ENCODE measurements at places on chromosomes 2 and 18.

DNA sequence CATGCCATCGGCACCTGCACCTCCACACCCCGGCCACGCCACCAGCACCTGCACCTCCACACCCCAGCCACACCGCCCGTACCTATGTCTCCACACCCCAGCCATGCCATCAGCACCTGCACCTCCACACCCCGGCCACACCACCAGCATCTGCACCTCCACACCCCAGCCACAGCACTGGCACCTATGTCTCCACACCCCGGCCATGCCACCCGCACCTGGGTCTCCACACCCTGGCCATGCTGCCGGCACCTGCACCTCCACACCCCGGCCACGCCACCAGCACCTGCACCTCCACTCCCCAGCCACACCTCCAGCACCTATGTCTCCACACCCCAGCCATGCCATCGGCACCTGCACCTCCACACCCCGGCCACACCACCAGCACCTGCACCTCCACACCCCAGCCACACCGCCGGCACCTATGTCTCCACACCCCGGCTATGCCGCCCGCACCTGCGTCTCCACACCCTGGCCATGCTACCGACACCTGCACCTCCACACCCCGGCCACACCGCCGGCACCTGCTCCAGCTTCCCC is 390.3 kb upstream of the MYT1L start:
- no peak for DNase-seq

GRCh38 chr2:138554123-138554522 is 52.6 kb downstream of the SPOPL start:
- no peak for DNase-seq

GRCh38 chr2:63522950-63523349 is 65.3 kb downstream of the WDPCP start:
- DNase-seq, result no peak

DNA sequence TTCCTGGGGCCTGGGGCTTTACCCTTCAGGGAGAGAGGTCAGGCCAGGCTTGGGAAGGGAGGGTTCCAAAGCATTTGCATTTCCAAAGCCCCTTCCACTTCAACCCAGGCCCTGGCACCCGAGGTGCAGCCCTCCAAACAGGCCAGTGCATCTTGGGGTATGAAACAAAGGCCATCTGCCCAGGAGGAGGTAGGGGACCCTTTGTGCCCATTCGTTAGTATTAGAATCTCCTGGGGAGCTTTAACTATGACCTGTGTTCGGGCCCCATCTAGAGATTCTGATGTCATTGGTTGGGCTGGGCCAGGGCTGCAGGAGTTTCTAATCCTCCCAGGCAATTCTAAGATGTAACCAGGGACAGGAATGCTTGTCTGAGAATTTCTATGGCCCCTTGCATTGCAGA is 73.6 kb downstream of the CIB4 start:
- no peak for DNase-seq

DNA sequence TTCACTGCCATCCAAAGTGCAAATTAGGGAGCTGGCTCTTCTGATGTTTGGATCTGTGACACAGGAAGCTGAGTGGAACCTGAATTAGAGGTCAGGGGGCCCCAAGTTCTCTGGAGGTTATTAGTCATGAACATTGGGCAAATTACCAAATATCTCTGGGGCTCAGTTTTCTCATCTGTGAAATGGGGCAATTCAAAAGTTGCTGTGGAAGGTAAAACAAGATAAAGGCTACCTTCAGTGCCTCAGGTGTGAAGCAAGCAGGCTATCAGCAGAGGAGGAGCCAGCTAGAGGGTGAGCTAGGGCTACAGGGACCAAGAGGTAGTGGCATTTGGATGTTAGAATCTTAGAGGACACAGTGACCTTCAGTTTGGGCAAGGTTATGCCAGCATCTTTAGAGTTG is 89.4 kb upstream of the FAM136A start:
- DNase-seq, result no peak

DNA sequence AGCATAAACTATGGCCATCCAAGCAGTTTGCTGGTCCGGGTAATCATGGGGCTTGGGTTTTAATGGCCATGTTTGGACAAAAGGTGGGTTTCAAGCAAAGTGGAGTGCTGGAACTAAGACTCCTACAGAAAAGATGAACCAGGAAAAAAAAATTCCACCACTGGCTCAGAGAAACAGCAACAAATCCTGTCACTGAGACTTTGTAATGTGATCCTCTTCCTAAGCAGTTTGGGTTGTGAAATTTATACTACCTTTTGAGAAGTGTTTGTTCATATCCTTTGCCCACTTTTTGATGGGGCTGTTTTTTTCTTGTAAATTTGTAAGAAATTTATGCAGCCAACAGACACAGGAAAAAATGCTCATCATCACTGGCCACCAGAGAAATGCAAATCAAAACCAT is 40.2 kb downstream of the MRPL33 start:
- no peak for DNase-seq

DNA sequence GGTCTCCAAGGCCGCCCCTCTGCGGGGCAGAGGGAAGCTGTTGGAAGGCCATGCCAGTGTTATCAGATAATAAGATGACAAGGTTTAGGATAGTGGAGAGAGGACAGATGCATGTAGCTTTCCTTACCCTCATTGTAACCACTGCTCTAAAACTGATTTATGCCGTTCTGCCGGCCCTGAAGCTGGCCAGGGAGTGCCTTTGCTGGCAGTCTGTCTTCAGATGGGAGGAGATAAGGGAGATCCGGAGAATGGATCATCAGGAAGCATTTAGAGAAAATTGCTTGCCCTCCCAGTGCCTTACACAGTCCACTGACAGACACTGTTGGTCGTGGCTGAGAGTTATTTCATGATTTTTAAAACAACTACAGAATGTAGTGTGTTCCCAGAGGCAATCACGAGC is 35.4 kb upstream of the MYO3B start:
- no peak for DNase-seq

DNA sequence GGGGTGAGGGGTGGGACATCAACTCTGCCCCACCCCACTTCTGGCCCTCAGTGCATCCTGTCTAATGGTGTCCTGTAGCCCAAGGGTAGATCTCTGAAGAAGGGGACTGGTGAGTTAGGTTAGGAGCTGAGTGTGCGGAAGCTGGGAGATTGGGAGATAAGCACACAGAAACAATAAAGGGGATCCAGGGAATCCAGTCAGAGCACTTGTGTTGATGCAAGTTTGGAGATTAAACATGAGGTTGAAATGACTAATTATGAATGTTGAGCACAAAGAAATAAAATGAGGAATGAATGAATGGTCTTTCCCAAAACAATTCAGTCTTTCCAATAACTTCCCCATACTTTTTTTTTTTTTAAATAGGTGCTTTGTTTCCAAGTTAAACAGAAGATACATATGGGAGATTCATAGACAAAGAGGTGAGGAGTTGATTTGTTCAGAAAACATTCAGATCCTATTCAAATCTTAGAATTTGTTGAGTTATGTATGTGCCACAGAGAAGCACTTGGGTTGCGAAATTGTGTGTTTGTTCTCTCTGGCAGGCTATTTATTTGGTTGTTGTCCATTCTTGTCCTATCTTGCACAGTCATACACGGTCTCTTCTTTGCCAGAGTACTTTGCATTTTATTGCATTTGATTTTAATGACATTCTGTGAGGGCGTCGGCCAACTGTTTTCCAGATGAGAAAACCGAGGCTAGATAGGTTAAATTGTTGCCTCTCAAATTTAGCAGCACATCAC is 31.6 kb upstream of the NABP1 start:
- no peak for DNase-seq

DNA sequence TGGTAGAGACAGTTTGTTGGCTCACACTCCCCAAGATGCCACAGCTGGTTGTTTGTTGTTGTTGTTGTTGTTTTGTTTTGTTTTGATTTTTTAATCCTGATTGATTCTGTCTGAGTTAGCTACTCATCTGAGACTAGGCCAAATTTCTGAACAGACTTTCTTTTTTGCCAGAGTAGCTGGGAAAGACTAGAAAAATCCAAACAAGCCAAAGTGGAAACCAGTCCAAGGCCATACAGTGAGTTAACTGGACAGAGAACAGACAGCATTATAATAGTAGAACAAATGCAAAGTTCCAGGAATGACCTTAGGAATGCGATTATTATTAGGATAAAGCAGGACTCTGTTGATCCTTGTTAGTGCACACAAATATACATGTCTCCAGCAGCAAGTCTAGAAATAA is 43.8 kb upstream of the CYP26B1 start:
- no peak for DNase-seq

- no peak for DNase-seq
Measured at GRCh38 chr2:78870343-78870967, 155.0 kb upstream of the REG3G start.

DNA sequence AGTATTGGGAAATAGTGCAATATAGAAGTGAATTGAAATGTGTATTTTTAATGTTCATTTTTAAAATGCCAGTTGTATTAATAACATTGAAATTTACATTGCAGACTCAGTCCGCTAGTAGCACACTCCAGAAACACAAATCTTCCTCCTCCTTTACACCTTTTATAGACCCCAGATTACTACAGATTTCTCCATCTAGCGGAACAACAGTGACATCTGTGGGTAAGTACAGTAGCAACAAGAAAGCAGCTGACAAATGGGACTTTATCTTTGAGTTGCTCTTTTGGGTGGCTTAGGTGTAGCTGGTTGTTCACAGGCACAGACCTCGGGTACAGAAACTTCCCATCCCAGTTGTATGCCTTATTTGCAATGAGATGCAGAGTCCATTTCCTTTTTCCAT is 118.2 kb upstream of the IL1R2 start:
- DNase-seq, result no peak

- DNase-seq, result no peak
Measured at GRCh38 chr2:51880153-51880552, 848.2 kb upstream of the NRXN1 start.

GRCh38 chr18:3911413-3911812 is 461.4 kb downstream of the TGIF1 start:
- DNase-seq, result no peak

GRCh38 chr2:163681745-163682144 is 54.1 kb downstream of the FIGN start:
- no peak for DNase-seq

DNA sequence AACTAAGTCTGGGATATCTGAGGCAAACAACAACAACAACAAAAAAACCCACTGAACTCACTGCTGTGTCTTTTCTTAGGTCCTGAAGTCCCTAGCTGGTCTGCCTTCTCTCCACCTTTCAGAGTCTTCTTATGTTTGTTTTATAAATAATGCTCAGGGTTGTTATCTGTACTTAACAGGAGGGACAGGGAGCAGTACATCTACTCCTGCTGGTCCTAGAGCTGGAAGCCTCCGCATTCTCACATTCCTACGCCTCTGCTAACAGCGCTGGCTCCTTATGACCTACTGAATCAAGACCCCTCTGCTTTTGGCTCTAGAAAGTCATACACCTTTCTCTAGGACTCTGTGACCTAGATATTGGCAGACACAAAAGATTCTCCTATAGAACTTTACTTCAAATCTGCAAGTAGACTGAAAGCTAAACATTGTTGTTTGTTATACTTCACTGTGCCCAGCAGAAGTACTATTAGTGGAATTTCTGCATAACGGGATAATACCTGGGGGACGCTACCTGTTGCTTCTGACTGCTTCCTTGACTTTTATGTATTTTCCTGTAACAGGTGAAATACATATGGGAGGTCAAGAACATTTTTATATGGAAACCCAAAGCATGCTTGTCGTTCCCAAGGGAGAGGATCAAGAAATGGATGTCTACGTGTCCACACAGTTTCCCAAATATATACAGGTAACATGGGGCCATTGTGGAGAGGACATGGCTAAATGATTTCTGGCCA is 48.6 kb downstream of the AOX1 start:
- DNase-seq, result no peak

- no peak for DNase-seq
Measured at GRCh38 chr2:27003007-27003406, 29.8 kb upstream of the TMEM214 start.

GRCh38 chr2:229463841-229464346 is 192.8 kb upstream of the PID1 start:
- no peak for DNase-seq

DNA sequence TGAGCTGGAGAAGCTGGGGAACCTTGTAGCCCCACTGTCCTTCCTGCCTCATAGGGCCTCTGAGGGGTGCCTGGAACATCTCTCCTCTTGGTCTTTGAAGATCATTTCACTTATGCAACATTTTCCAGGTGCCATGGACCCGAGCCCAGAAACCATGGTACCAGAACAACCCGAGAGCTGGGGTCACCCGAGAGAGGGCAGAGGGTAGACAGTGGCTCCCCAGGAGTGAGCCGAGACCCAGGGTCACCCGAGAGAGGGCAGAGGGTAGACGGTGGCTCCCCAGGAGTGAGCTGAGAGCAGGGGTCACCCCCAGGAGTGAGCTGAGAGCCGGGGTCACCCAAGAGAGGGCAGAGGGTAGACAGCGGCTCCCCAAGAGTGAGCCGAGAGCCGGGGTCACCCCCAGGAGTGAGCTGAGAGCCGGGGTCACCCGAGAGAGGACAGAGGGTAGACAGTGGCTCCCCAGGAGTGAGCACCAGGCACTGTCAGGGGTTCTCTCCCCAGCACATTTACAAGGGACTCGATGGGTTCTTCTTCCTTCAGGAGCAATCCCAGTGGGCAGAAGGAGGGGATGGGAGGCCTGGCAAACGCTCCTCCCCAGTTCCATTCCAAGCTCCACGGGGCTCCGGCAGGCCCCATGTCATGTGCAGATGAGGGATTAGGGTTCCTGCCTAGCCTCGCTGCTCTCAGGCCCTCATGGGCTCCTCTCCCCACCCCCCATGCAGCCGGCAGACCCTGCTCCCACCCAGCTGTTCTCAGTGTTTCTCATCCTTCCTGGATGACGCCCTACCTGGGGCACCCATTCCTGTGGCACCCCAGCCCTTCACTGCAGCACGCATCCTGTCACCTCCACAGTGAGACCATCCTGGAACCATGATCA is 163.5 kb downstream of the RTP5 start:
- DNase-seq, result no peak

- DNase-seq, result no peak
Measured at GRCh38 chr2:23483791-23484190, 98.8 kb downstream of the KLHL29 start.

DNA sequence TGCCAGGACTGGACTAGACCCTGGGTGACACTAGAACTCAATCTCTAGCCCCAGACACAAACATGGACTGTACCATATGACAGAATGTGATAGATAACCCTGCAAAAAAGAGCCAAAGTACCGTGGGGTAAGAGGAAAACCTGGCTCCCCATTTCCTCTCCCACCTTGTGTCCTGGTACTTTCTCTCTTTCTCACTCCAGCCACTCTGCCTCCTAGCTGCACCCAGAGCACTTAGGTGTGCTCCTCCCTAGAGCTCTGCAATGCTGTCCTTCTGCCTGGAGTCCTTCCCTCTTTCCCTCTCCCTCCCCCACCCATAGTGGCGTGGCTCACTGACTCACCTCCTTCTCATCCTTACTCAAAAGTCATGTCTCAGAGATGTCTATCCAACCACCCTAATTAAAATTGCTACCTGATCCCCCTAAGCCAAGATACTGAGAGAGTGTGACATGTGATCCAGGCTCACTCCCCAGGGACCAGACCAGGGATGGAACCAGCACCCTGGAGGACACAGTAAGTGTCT is 171.3 kb downstream of the LOXHD1 start:
- no peak for DNase-seq

DNA sequence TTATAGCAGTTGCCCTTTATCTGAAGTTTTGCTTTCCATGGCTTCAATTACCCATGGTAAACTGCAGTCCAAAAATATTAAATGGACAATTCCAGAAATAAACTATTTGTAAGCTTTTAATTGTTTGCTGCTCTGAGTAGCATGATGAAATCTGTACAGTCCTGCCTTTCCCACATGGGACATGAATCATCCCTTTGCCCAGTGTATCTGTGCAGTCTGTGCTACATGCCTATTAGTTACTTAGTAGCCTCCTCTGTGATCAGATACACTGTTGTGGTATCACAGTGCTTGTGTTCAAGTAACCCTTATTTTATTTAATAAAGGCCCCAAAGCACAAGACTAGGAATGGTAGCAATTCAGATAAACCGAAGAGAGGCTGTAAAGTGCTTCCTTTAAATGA is 810.6 kb upstream of the PIK3C3 start:
- no peak for DNase-seq
